NCI-H1092 treated with DMSO at 0.1 percent for 48 hours (cell line): ENCODE measurements at places on chromosomes 1 and 21.

- DNase-seq, result no peak
Measured at GRCh38 chr21:35428001-35428320, 378.9 kb upstream of the RUNX1 start.

DNA sequence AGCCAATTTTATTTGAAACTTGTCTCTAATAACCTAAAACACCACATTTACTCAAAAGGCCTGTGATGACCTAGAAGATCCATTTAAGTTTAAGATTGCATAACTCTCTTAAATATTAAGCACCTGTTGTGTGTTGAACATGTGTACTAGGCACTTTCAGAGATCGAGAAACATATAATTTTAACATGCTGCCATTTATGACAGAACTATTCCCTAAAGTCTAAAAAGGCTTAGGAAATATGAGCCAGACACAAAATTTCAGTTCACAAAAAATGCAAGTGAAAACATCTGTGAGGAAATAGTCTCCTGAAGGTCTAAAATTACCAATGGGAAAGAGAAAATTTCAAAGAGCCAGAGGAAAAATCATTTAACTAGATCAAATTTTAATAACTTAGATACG lies 37.7 kb downstream of the CEP170 start:
- DNase-seq, result no peak

DNA sequence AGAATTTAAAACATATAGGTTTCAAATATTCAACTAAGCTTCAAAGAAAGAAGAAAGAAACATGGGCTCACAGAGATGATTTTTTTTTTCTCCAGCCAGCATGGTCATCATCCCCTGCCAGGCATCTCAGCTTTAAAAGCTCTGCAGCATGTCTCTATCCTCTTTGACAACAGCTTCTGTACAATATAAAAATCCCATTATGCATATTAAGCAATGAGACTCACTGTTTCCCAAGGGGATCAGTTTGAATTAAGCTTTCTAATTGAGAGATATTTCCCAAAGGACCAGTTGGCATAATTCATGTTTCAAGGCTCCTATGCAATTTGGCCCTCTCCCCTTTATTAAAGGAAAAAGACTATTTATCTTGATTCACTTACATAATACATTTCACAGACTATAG lies 220.3 kb downstream of the GRIK1 start:
- peak; percentile 74 for DNase-seq

- DNase-seq, result no peak
Measured at GRCh38 chr1:32042330-32042729, 28.7 kb downstream of the KHDRBS1 start.

GRCh38 chr1:92964998-92965397 lies 3.7 kb upstream of the DIPK1A start:
- no peak for DNase-seq

DNA sequence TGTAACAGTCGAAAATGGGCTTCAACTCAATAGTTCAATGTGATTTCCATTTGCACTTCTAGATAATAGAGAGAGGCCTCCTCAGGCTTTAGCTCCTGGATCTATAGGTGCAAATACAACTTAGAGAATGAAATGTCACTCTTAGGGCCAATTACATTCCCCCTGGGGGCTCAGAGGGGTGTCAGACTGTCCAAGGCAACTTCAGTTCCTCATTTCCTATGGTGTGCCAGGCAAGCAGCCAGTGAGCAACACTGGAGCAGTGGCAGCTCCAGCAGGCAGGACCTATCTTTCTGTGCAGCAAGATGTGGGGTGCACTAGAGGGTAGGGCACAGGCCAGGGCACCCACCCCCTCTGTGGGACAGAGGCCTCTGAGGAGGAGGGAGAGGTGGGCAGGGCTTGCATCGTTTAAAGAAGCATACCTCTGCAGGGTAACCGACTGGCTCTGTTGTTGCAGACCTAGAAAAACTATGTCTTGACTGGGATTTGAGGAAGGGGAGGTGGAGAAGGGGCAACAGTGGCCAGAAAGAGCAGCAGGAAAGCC lies 97.3 kb downstream of the SUSD4 start:
- DNase-seq, result no peak

GRCh38 chr1:16174886-16175598 lies 19.2 kb upstream of the EPHA2 start:
- no peak for DNase-seq

DNA sequence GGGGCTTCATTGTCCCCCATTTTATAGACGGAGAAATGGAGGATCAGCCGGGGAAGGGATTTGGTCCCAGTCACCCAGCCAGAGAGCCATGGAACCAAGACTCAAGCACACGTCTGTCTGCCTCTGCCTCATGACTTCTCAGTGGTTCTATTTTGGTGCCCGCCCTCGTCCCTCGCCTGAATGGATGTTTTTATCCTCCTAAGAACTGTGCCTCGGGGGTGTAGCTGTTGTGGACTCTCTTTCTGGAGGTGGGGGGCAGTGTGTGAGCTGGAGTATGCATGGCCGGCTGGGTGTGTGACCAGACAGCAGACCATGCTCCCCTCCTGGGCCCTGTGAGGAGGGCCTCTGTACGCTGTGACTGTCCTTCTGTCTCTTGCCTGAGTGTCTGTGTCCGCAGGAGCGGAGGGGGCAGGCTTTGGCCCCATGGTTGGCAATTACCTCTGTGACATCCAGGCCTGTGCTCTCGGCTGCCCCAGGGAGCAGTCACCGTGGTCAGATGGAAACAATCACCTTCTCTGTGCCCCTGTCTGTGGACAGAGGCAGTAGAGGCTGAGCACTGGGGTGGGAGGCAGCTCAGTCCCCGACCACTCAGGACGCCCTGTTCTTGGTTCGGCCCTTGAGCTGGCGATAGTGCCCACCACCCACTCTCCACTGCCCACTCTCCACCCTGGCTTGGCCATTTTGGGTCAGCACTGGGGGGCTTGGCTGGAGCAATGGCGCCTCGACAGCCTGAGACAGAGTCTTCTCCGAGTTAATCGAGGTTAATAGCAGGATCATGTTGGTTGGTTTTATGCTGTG lies 20.4 kb downstream of the WNT4 start:
- no peak for DNase-seq

DNA sequence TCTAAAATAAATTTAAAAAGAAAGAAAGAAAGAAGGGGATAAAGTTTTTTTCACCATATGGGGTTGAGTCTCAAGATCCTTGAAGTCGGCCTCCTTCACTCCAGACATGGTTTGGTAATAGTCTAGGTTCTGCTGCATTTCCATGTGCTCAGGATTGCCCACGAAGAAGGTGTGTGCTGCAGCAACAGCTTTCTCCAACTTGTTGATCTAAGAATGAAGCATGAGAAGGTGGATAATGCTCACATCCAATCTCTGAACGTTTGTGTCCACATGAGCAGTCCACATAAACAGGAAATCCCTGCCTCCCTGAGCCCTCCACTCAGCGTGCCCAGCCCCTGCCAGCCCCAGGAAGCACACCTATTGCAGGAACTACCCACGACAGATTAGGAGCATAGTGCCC lies 4.6 kb downstream of the P3H1 start:
- DNase-seq, result no peak

- no peak for DNase-seq
Measured at GRCh38 chr1:62370594-62370993, 51.4 kb upstream of the KANK4 start.

DNA sequence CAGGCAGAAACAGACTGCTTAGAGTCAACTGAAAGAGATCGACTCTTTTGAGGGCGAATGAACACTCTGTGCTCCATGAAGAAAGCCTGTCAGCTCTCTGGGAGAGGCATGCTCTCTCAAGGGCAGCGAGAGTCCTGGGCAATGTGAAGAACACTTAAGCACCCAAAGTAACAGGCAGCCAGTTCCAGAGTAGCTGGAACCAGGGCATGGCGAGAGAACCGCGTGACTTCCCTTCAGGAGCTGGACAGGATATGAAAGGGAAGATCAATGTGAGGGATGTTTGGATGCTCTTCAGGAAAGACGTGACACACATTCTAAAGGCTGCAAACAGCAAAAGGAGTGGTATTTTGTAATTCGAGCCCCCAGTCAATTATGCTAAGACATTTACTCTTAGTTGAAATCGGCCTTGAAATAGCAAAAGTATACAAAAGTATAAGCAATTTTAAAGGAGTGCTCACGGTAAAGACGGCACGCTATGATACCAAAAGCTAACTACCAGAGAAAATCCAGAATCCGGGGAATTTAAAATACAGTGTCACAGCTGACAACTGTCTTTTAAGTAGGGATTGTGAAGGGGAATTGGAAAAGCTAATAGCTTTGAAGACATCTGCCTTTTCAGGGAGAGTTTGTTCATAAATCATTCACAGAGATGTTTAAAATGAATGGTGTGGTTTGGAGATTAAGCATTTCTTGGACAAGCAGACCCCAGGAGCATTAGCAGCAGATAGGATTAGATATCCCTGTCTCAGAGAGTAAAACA lies 20.8 kb downstream of the ADAMTS5 start:
- DNase-seq, result no peak

DNA sequence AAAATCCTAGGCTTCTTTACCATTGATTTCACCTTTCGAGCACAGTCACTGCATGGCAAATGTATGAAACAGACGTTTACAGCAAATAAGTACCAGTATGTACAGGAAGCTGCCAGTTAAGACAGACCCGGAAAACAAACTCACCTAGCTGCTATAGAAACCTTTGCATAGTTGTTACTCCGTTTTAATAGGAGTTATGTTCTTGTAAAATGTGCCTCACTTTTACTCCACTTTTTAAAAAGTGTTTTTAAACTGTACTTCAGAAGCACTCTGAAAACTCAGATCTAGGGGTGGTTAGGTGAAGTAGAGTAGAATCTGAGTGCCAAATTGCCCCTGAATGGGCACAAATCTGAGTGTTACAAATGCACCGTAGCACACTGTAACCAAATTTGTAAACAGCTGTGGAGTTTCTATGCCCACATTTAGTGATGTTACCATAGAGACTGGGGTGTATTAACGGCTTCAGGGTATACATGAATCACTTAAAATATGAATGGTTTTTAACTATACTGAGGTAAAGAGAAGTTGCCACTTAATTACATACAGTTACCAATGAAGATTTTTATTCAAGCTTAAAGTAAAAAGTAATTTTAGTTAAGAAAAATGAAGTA lies 30.7 kb downstream of the CNIH4 start:
- no peak for DNase-seq

DNA sequence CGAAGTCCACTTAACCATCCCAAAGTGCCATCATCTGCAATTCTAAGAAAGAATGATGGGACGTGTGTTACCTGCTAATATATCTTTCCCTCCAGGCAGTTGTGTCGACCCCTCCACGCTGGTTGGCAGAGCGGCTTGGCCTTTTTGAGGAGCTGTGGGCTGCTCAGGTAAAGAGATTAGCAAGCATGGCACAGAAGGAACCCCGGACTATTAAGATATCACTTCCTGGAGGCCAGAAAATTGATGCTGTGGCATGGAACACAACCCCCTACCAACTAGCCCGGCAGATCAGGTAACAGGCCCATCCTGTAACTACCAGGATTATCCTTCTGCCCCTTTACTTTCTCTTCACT lies 520 bp downstream of the TARS2 start:
- no peak for DNase-seq

- DNase-seq, result no peak
Measured at GRCh38 chr1:119861547-119861946, 34.8 kb downstream of the ADAM30 start.

DNA sequence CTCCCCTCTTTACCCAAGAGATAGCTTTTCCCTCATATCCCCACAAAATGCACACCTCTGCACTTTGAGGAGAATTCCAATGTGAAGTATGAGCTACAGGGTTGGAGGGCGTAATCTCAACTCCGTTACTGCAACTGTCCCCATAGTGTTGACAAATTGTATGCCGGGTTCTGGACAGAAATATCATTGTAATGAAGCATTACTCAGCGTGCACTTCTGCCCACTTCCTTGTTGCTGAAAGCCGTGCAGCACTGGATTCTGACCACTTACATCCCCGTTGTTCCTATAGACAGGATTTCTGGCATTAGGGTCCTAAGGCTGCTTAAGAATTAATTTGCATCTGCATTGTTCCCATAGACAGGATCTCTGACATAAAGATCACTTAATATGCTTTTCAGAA lies 205.6 kb downstream of the RHOU start:
- no peak for DNase-seq

DNA sequence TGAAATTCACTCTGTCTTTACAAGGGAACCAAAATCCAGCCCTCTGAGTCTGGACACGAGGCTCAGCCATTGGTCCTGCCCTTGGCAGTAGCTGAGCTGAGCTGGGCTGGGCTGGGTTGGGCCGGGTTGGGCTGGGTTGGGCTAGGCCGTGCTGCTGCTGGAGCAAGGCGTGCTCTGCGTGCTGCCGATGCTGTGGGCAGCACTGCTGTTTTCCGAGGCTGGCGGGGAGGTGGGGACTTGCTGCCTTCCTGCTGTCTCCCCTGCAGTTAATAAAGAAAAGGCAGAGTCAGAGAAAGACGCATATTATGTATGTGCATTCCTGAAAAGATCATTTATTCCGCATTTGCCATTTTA lies 182.9 kb downstream of the CDC7 start:
- no peak for DNase-seq

- no peak for DNase-seq
Measured at GRCh38 chr1:25433389-25434186, 2.9 kb downstream of the MACO1 start.

- DNase-seq, result no peak
Measured at GRCh38 chr1:182687361-182687760, 3.0 kb upstream of the RGS8 start.

GRCh38 chr21:42666023-42666747 lies 12.8 kb downstream of the PDE9A start:
- no peak for DNase-seq

- no peak for DNase-seq
Measured at GRCh38 chr1:37123276-37124115, 89.2 kb upstream of the GRIK3 start.

- no peak for DNase-seq
Measured at GRCh38 chr1:225539069-225539468, 111.2 kb upstream of the LBR start.

DNA sequence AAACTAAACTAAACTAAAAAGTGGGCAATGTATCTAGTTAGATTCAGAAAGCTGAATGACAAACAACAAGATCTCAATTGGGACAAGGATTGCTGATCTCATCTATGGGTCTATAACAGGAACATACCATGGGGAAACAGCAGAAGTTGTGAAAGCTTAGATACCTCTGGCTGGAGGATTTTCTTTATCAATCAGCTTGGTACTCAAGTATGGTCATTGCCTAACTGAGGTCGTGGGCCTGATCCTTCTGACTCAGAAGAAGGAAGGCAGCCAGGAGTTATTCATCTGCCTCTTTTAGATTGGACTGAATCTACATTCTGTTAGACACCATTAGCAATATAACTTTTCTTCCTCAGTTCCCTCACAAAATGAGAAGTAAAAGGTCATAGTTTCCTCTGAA lies 39.7 kb downstream of the DNTTIP2 start:
- no peak for DNase-seq

DNA sequence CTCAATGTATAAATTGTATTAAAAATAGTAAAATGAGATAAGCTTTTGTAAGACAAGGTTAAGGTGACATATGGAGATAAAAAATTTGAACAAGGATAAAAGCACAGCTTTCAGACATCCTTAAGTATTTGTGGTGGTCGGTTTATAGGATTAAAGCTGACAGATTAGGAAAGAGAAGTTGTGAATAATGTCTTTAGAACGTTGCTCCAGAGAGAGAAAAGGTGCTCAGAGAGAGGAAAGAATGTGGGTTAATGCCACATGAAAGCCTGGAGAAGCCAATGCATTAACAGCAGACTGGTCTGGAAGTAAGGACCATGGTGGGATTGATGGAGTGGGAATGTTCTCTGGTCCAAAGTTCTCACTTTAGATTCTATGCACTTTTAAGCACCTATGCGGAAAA lies 44.8 kb downstream of the ATP6V1G3 start:
- DNase-seq, result no peak

GRCh38 chr1:170414989-170415709 lies 116.8 kb upstream of the GORAB start:
- DNase-seq, result no peak

- DNase-seq, result no peak
Measured at GRCh38 chr1:38266197-38266520, 219.6 kb upstream of the POU3F1 start.
